ENCODE measurements at places on chromosomes 2 and 18.

DNA sequence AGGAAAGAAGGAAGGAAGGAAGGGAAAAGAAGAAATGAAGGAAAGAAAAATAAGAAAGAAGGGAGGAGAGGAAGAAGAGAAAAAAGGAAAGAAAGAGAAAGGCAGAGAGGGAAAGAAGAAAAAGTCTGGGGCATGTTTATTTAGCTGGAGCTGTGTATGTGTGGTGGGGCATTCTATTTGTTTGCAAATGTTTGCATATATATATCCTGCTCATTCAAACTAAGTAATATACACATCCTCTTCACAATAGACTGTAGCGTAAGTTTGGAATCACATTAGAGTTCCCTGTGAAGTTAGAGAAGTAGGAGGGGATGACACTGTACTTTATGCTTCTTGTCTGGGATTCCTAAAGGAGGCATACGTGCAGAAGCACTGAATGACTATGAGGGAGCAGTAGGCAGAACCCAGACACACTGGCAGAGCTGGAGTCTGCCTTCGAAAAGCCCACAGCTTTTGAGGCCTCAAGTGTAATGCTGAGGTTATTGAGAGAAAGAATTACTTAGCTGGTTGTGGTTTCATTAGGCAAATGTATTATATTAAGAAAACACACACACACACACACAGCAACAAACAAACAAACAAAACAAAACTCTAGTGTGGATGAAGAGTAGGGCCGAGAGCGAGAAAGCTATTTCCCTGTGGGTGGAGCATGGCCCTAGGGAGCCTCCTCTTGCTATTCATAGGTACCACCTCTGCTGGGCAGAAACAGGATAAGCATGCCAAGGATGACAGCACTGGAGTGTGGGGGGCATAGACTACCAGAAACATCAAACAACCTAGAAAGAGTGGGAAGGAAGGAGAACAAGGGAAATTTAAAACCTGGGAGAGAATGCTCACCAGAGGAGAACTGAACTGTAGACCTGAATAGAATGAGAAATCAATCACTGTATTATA lies 905.1 kb upstream of the NXPH2 start:
- peak; percentile 49 for DNase-seq

GRCh38 chr2:56133441-56133840 lies 50.3 kb upstream of the CCDC85A start:
- no peak for DNase-seq

DNA sequence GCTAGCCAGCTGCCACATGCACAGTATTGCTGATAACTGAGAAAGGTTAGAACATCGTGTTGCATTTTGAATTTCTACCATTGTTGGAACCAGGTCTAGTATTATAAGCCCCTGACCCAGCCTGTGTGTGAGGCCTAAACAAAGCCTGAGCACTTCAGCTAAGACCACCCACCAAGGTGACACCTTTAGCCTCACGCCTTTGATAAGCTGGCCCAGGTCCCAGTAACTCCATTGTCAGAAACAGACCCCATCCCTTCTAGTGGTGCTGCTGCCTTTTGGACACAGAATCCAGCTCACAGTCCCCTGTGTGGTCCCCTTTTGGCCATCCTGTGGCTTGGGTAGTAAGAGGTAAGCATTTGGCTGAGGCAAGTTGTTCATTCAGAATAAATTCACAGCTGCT lies 1.6 kb downstream of the ELMOD3 start:
- peak; percentile 73 for DNase-seq

DNA sequence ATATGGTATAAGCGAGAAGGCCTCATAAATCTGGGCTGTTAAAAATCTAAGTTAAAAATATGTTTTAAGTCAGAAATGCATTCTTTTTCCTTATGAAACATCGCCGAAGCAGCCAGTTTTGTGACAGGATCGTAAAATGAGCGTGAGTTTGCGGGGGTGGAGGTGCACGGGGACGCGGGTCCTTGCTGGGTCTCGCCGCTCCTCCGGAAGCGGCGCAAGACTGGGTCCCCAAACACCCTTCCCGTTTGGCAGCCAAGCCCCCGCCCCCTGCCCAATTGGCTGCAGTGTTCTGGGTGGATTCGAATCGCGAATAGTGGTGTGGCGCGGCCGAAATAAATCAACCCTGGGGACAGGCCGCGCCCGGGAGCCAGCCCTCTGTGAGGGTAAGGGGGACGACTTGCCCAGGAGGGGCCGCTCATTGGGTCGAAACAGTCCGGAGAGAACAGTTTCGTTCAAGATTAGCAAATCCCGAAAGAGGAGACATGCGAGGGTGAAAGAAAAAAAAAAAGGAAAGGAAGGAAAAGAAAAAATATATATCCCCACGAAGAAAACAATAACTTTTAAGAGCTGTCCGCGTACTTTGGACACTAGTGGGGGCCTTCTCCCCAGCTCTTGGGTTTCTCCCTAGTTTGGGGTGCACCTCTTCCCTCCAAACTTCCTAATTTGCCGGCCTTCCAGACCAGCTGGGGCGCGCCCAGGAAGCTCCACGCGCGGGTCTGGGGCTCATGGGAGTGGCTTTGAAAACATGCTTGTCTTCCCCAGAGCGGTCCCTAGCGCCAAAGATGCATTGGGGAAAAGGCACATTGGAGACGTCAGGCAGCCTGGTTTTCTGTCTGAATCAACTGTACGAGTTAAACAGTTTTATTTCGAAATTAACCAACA lies 3.1 kb upstream of the GATA6 start:
- peak; percentile 74 for DNase-seq

GRCh38 chr18:6270771-6271216 lies 143.9 kb downstream of the L3MBTL4 start:
- DNase-seq = no peak

DNA sequence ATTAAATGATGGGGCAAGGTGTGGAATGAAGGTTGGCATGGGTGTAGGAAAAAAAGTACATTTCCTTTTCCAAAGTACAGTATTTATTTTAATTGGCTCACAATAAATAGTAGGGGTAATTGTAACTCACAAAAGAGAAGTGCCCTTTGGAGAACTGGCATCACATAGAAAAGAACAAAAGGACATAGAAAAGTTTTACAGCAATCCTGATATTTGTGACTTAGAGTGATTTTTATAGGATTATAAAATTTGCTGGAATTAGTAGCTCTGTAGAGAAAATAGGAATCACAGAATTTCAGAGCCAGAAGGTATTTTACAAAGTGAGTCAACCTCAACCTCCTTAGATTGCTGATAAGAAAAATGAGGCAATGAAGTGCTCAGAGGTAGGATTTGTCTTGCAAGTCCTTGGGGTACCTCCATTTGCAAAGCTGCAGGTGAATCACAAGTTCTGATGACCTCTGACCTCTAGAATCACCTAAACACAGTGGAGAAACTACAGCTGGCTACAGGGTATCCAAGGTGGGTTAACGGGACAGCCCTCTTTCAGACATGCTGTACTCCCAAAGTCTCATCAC lies 133.6 kb downstream of the SOCS6 start:
- no peak for DNase-seq

- DNase-seq = no peak
Observed at GRCh38 chr2:45862843-45863242, 211.4 kb downstream of the PRKCE start.

- no peak for DNase-seq
Observed at GRCh38 chr18:4102901-4103300, 352.2 kb downstream of the DLGAP1 start.

- no peak for DNase-seq
Observed at GRCh38 chr2:235227590-235227989, 266.3 kb upstream of the AGAP1 start.

- DNase-seq = no peak
Observed at GRCh38 chr2:132937629-132938028, 267.6 kb upstream of the LYPD1 start.

GRCh38 chr18:31657823-31658669 lies 26.3 kb downstream of the B4GALT6 start:
- no peak for DNase-seq

- peak; percentile 14 for DNase-seq
Observed at GRCh38 chr2:2797797-2798196, 466.7 kb upstream of the MYT1L start.

GRCh38 chr18:75248426-75249174 lies 38.0 kb downstream of the TSHZ1 start:
- no peak for DNase-seq

GRCh38 chr2:70440621-70441020 lies 113.0 kb downstream of the TGFA start:
- no peak for DNase-seq

All from endodermal cell (in vitro differentiated cells).